CD4-positive, alpha-beta T cell treated with Interleukin-1 beta for 1 hour (primary cell): ENCODE measurements at places on chromosomes 1 and 21.
A peak's percentile ranks its signal among the peaks of the same experiment; 100 is the strongest.

GRCh38 chr1:186837806-186838205 lies 9.1 kb downstream of the PLA2G4A start:
- DNase-seq = no peak

DNA sequence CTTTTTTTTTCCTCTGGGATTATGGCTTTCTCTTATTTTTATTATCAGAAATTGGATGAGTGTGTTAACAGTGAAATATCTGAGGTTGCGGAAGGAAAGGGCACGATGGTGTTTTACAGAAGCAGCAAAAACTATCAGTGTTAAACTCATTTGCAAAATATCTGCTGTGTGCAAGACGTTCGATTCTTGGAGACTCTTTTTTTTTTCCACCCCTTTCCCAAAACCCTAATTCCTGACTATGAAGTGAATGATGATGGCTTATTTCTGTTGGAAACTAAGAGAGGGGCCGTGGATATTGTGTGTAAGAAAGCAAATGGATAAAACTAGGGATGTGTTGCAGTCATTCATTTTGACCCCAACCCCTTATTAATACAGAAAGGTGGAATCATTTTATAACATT lies 677 bp downstream of the NCAM2 start:
- no peak for DNase-seq

DNA sequence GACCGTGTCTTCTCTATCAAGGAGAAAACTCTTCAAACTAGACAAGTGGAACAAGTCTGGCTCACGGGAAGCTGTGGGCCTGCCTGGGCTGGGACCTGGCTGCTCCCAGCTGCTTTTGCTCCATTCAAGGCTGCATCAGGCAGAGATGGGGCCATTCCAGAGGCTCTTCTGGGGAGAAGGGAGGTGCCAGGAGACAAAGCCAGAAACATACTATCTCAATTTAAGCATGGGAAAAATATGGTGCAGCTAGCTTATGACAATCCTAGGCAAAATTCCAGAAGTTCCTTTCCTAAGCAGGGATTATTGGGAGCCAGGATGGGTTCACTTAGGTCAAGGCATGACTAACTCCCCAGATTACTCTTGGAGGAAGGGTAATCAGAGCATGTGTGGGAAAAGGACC lies 90.8 kb upstream of the SLC2A1 start:
- no peak for DNase-seq

- no peak for DNase-seq
These were observed 176.8 kb upstream of the PTBP2 start for GRCh38 chr1:96544831-96545221.

DNA sequence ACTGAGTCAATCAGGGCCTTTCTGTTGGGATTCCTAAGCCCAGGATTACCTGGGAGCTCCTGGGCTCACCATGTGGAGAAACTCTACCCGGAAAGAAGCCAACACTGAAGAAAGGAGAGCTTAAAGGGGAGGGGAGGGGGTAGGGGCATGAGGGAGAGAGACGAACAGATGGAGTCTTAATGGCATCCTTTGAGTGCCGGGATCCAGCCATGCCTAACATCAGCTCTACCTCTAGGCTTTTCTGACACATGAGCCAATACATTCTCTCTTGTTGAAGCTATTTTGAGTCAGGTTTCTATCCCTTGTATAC lies 75.0 kb downstream of the NPHP4 start:
- DNase-seq = no peak

- no peak for DNase-seq
These were observed 13.5 kb upstream of the COL16A1 start for GRCh38 chr1:31717341-31717740.

GRCh38 chr1:156551066-156551643 lies 21.2 kb downstream of the IQGAP3 start:
- no peak for DNase-seq

DNA sequence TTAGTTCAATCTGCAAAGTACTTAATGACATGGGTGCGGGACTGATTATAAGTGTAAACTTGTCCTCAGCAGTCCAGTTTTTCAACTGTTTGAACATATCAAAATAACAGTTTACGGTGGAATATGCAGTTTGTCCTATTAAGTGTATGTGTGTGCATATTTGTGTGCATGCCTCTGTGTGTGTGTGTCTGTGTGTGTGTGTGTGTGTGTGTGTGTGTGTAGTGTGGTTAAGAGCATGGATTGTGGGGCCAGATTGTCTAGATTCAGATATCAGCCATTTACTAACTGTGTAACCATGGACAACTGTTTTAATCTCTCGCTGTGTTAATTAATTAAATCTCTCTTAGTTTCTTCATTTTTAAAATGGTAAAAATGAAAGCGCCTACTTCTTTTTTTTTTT lies 39.0 kb downstream of the NEXN start:
- no peak for DNase-seq

DNA sequence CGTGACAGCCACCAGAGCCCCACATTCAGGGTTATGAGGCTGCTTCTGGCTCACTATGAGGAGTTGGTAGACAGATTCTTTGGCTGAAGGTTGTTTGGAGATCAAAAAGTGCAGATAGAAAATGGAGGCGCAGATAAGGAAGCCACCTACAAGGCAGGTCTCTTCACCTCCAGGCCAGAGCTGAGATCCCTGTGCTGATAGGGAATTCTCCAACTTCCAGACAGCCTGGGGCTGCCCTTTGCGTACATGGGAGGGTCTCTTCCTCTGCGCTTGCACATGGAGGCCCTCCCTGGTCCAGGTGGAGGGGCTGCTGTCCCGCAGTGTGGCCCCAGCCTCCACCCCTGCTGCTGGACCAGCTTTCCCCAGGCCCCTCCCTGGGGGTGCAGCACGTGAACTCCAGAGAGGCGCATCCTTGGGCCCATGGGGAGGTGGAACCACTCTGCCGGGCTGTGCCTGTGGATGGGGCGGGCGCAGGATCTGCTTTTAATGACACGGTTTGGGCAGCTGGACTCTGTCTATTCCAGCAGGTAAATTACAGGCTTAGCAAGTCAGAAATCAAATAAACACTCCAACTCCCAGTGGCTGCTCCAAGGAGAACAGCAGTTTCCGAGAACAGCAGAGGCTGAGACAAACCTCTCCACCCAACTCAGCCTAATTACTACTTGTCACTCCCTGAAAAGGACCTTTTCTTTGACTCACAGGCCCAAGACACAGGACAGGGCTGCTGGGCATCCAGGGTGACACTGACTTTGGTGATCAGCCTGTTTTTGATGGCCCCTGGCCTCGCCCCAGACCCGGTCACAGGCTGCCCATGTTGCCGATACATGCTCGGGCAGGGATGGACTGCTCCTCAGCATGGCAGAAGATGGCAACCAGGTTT lies 12.4 kb downstream of the OXCT2 start:
- no peak for DNase-seq

- DNase-seq = no peak
These were observed 300.1 kb downstream of the KCNT2 start for GRCh38 chr1:196308176-196308575.

- DNase-seq = no peak
These were observed 61.4 kb downstream of the EIF2B3 start for GRCh38 chr1:44924835-44925464.

DNA sequence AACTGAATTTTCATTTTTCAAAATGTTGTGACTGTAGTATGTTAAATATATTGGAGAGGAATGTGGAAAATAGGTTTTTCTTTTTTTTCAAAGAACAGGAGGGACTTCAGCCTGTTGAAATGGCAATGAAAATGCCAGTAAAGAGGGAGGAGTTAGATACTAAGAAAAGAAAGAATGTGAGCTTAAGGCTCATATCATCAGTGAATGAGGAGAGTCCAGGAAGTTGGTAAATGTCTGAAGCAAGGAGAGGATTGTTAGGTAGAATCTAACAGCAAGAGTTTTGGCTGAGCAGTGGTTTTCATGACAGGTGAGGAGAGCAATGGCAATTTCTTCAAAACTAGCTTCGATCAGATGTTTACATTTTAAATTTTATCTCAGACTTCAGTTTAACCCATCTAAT lies 43.0 kb downstream of the PLA2G4A start:
- DNase-seq = no peak

GRCh38 chr1:153081736-153082135 lies 10.3 kb upstream of the SPRR2B start:
- DNase-seq = no peak

GRCh38 chr1:75969550-75969949 lies 37.3 kb upstream of the ASB17 start:
- DNase-seq = no peak

- no peak for DNase-seq
These were observed 44.6 kb upstream of the BCL9 start for GRCh38 chr1:147496571-147497210.

DNA sequence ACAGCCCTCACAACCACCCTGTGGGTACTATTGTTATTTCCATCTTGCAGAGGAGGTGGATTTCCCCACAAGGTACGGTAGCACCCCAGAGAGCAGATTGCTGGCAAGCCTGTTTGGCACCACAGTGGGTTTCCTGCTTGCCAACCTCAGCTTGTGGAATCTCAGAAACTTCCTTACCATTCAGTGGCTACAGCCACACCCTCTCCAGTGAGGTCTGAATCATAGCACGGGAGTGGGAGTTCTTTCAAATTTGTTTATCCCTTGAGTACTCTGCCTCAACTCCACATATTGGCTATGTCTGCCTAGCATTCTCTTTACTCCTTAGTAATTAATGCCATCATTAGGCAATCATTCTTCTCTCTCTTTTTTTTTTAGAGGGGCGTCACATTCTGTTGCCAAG lies 162.1 kb downstream of the PTPRU start:
- no peak for DNase-seq

- peak; percentile 62 for DNase-seq
These were observed at the start of gene HEYL for GRCh38 chr1:39639305-39640130. TSS of gene HEYL (minus strand) at chr1:39639643. CDS start at chr1:39639625, 18 bp downstream.

- DNase-seq = no peak
These were observed 914 bp upstream of the ADGRB2 start for GRCh38 chr1:31765041-31765467.

GRCh38 chr1:186183970-186184628 lies 191.0 kb downstream of the TPR start:
- no peak for DNase-seq

DNA sequence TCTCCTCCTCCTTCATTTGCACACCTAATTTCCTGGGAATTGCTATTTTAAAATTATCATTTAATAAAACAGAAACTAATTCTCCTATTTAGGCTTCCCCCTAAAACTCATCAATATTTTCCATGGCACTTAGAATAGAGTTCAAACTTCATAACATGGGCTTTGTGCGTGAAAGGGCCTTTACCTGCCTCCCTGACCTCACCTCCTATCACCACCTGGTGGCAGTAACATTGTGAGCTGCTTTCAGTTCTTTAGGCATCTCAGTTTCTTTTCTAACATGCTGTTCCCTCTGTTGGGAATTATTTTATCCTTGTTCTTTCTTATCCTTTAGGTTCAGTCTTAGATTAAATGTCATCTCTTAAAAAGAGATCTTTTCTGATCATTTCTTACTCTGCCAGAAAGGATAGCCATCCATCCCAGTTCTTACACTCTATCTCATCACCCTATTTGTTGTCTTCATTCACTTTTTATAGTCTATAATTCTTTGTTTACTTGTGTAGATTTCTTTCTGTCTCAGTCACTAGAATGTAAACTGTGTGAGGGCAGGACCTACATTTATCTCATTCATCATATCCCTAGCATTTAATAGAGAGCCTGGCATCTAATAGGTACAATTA lies 133.8 kb upstream of the KIAA1614 start:
- DNase-seq = no peak

DNA sequence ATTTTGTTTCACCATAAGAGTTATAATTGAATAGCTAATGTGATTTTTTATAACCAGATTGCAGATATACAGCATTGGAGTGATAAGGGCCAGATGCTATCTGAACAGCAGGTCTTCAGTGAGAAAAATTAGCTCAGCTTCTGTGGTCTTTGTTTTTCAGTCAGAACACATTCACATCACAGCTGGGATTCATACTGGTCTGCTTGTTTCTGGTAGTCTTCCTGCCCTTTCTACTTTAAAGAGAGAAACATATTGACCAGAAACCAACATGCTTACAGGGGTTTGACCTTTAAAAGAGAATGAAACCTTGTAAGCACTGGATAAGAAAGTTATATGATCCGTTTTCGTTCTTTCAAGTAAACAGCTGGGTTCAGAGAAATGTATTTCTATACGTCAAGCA lies 213.7 kb upstream of the TMPRSS15 start:
- no peak for DNase-seq

- no peak for DNase-seq
These were observed 16.5 kb upstream of the SUMO3 start for GRCh38 chr21:44834231-44834950.

- DNase-seq = no peak
These were observed 22.1 kb upstream of the COL16A1 start for GRCh38 chr1:31725777-31726535.

DNA sequence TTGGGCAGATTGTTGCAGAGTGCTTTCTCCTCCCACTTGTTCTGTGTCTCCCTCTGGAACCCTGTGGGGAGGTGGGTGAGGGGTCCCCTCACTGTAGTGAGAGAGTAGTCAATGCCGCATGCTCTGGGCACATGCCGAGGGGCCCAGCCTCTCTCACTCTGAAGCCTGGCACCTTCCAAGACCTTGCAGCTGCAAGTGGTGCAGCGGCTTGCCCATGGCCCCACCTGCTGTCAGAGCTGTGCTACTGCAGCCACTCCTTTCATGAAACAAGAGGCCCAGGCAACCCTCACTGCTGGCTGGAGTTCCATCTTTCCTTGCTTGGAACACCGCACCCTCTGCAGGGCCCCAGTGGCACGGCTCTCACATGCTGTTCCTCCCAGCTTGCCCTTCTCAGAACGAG lies 58.4 kb upstream of the COL6A1 start:
- DNase-seq = peak; percentile 65

GRCh38 chr1:172089768-172090510 lies 248.6 kb downstream of the DNM3 start:
- DNase-seq = peak; percentile 56

DNA sequence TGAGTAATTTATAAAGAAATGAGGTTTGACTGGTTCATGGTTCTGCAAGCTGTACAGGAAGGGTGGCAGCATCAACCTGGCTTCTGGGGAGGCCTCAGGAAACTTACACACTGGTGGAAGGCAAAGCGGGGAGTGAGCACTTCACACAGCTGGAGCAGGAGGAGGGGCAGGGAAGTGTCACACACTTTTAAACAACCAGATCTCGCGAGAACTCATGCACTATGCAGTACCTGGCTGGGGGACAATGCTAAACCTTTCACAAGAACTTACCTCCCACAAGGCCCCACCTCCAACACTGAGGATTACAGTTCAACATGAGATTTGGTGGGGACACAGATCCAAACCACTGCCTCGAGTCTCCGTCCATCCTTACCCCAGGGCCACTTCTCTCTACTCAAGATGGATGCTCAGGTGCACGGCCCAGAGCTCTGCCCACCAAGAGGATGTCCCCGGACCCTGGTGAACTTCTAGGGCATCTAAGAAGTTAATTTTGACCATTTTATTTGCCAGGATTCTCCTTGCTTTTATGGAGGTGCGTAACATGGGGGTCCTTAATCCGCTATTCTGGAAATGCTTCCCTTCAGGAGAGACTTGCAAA lies 22.7 kb upstream of the ACTRT2 start:
- no peak for DNase-seq

GRCh38 chr1:178867670-178868069 lies 3.2 kb downstream of the ANGPTL1 start:
- DNase-seq = no peak
